ENCODE measurements at places on chromosomes 5 and 9. TPM values are rescaled to one million over a fixed set of nuclear protein-coding genes. Genes with fewer than 3 reads are reported as not detected.

The HRCT1 gene
- not detected for polyA plus RNA-seq

The CA9 gene
- 9.5 TPM for polyA plus RNA-seq

The SPATA31C1 gene
- not detected for polyA plus RNA-seq

The CCL21 gene
- polyA plus RNA-seq: not detected

- DNase-seq: no peak
Measured at GRCh38 chr9:97415146-97415545, 3.2 kb downstream of the TDRD7 start.

Measured in keratinocyte (primary cell).